ENCODE measurements at places on chromosomes 16 and 17.

DNA sequence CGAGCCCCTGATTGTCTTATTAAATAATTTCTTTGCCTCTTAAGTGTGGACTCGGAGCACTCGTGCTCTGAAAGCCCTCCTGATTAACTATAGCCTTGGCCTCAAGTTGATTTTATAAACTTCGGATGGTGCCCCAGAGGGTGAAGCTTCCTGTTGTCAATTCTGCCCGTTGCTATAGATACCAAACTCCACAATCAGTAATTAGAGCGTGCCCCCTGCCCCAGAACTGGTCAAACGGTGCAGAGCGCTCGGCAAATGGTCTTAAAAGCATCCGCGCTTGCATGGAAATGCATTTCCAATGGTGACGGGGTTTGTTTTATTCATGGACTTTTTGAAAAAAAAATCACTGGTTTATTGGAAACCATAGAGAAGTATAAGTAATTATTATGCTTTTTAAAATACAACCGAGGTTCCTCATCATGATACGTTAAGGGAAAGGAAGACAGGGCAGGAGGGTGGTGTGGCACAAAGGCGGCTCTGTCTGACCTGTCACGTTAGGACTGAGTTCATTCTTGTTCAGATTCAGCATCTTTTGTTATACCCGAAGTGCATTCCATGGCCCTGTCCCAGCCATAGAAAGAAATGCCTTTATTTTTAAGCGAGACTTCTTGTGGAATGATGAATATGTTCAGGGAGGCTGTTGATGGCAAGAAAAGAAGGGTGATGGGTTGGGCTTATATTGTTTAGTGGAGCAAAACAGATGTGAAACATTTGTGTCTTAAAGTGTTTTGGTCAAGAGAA is 476.4 kb downstream of the MAF start:
- DNase-seq = no peak

GRCh38 chr17:5700745-5701144 is 116.4 kb upstream of the NLRP1 start:
- no peak for DNase-seq

- DNase-seq = no peak
Measured at GRCh38 chr16:13984794-13985193, 64.8 kb downstream of the ERCC4 start.

DNA sequence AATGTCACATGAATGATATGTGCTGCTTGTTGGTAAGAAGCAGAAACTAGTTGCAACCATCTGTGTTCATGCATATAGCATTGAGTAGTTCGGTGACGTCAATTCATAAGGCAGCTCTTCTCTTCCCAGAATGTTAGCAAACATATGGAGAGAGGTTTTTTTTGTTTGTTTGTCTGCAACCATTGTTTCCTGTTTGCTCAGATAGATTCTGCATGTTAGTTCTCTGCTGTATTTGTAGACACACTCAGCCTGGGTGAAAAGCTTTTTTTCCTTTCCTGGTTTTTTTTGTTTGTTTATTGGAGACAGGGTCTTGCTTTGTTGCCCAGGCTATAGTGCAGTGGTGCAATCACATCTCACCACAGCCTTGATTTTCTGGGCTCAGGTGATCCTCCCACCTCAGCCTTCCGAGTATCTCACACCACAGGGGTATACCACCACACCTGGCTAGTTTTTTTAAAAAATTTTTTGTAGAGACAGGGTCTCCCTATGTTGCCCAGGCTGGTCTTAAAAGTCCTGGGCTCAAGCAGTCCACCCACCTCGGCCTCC is 16.7 kb downstream of the WSB1 start:
- no peak for DNase-seq

GRCh38 chr16:22321340-22322001 is 24.3 kb downstream of the POLR3E start:
- DNase-seq = peak; percentile 64

DNA sequence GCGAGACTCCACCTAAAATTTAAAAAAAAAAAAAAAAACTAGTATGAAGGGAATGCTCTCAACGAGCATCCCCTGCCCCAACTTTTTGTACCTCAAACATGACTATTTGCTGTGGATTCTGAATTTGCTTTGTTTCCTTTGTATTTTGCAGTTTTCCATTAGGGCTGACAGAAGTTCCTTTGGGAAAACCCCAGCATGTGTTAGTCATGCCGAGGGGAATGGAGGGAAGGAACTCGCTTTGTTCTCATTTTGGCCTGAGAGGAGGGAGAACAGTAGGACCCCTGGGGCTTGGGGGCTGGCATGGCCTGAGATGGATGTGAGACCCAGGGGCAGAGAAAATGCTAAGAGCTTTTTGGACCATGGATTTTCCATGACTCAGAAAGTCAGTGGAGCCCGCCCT is 20.5 kb downstream of the KRT9 start:
- DNase-seq = no peak

- DNase-seq = no peak
Measured at GRCh38 chr17:2485543-2485942, 26.1 kb downstream of the METTL16 start.

All from activated T-cell treated with anti-CD3 and anti-CD28 coated beads, Interleukin-2, amount 50 U/mL, for 4 hours (primary cell).